Hindlimb muscle (tissue), 1 donor: ENCODE measurements at places on chromosomes 3 and 15.

DNA sequence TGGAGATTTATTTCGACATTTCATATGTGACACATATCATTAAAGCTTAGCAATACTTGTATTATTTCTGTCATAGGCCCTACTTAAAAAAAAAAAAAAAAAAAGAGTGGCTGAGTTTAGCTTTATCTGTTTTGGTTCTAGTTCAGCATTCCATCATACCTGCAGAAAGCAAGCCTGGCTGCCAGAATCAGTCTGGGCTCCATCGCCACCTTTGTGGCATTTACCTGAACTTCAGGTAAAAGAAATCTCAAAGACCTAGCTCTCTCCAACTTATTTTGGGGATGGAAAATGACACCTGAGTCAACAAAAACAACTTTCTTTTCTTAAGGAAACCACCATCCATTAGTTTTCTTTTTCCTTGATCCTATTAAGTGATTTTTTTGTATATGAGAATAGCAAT, 82.1 kb downstream of the NEK10 start:
- no peak for DNase-seq

DNA sequence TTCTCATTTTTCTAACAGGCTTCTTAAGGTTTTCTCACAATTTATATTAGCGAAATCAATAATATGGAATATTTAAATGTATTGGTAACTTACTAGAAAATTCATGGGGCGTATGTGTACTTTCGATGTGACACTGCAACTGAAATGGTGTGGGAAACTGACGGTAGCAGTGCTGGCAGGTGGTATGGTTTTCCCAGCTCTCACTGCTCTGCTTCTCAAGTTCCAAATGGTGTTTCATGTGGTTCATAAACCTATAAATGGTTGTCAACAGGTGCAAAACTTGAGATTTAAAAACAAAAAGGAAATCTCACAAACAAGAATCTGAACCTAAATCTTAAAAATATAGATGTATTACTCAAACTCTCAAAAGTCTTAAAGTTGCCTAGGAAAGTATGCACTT, 54.7 kb downstream of the ZNF280D start:
- DNase-seq: no peak

- no peak for DNase-seq
These were observed 2.0 kb downstream of the B2M start for GRCh38 chr15:44713006-44713966.

DNA sequence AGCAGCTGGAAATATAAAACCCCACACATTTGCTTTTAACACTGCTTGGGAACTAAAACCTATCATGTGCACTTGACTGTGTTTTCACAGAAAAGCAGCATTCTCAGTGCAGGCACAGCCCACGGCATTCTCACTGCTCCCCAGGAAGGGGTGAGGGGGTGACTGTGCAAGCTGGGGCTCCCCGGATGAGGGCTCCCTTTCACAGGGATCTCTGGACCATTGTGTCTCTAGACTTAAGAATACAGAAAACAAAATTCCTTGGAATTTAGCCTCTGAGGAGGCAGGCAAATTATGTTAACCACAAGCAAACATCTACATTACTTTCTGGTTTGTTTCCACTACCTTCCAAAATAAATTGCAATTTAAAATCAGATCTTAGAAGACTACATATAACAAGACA, 100.3 kb downstream of the FSIP1 start:
- DNase-seq: no peak

DNA sequence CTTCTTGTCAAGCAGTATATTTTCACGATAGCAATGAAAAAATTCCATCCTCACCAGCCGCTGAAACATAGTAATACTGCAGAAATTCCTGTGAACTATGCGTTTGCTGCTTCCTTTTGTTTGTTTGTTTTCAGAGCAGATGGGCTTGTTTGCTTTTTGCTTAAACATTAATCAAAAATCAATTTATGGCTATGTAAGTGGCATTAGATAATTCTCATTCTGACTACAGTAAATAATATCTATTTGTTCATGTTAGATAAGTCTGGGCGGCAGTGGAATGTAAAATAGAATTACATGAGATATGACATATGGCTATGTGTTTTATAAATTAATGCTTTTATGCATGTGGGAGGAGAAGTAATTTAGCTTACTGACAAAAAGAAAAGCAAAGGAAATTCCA, 163.7 kb downstream of the PGPEP1L start:
- DNase-seq: no peak

DNA sequence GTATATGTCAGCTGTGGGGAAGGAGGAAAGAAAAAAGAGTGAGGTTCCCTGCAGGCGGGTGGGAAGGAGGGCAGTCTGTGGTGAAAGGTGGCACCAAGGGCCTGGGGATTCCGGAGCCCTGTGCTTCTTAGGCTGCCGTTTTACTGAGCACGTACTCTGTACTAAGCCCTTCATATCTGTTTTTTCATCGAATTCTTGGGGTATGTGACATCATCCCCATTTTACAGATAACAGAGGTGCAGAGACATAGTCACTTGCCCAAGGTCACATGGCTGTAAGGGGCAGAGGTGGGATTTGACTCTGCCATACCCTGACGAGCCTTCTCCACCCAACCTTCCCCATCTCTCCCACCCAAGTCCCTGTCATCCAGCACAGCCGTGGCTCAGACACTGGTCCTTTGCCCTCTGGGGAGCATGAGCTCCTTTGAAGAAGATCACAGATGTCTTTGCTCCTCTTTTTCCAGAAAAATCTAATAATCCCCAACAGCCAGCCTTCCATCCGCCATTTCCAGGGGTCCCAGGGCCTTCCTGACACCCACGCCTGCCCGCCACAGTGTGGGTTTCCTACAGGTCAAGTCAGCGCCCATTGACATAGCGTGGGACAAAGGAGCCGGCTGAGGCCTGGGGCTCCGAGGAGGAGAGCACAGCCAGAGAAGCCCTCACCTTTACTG, 24.2 kb downstream of the CYP11A1 start:
- no peak for DNase-seq

- no peak for DNase-seq
These were observed 50.3 kb upstream of the SPRED1 start for GRCh38 chr15:38202361-38202760.

- DNase-seq: no peak
These were observed 10.9 kb downstream of the AMOTL2 start for GRCh38 chr3:134363381-134363755.

GRCh38 chr3:182052332-182052731, 340.6 kb downstream of the SOX2 start:
- no peak for DNase-seq

DNA sequence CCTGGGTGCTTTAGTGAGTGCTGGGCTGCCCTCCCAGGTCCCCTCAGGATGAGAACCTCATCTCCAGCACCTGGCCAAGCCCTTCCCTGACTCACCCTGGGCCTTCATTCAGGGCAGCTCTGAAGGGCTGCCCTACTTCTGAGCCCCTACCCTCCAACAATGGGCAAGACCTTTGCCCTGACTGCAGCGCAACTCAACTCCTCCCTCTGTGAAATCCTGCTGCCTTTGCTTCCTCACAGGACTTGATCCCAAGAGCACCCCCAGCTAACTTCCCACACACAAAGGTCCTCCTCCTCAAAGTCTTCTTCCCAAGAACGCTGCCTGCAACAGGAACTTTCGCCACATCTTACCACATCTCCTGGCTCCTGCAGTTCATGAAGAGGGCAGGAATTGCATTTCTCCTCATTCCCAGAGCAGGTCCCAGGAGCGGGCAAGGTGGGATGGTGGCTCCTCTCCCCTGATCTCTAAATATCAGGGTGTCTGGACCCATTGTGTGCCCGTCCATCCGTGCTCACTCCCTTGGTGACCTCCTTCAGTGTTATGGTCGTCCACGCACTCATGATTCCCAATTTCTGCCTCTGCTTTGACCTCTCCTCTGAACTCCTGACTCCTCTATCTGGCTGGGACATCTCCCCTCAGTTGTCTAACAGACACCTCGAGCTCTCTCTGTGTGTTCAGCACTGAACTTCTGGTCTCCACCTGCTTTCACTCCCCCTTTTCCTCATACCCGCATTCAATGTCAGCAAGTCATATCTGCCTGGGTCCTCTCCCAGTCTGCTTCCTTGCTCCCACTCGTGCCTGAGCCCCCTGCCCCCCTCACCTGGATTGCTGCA, 4.5 kb upstream of the SSUH2 start:
- no peak for DNase-seq

- DNase-seq: peak; percentile 29
These were observed 245.0 kb downstream of the ZMAT3 start for GRCh38 chr3:178826435-178827123.

GRCh38 chr3:120839120-120839519, 68.9 kb upstream of the STXBP5L start:
- DNase-seq: no peak

GRCh38 chr3:170572665-170573253, 13.1 kb downstream of the SLC7A14 start:
- no peak for DNase-seq

GRCh38 chr3:42088803-42089530, 2.2 kb upstream of the TRAK1 start:
- DNase-seq: no peak

- DNase-seq: no peak
These were observed 848.9 kb upstream of the CADM2 start for GRCh38 chr3:84109911-84110310.

- no peak for DNase-seq
These were observed 19.4 kb upstream of the ADAMTS7 start for GRCh38 chr15:78830514-78831228.

- DNase-seq: no peak
These were observed 52.3 kb downstream of the SUCLG2 start for GRCh38 chr3:67601919-67602608.

DNA sequence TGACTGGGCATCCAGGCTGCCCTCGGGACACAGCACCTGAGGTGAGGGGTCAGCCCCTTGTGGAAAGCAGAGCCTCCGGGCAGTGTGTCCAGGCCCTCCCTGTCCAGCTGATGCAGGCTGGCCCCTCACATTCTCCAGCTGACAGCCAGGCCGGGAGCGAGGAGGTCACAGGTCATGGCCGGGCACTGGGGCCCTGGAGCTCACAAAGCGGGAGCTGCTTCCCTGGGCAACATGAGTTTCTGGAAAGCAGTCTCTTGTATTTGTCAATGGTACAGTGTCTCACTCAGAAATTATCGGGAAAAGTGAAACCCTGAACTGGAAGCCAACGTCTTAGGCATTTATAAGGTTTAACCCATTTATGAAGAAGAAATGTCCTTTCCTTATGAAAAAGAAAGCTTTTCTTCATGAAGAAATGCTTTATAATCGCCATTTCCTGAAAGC, 118.5 kb downstream of the OPA1 start:
- no peak for DNase-seq

DNA sequence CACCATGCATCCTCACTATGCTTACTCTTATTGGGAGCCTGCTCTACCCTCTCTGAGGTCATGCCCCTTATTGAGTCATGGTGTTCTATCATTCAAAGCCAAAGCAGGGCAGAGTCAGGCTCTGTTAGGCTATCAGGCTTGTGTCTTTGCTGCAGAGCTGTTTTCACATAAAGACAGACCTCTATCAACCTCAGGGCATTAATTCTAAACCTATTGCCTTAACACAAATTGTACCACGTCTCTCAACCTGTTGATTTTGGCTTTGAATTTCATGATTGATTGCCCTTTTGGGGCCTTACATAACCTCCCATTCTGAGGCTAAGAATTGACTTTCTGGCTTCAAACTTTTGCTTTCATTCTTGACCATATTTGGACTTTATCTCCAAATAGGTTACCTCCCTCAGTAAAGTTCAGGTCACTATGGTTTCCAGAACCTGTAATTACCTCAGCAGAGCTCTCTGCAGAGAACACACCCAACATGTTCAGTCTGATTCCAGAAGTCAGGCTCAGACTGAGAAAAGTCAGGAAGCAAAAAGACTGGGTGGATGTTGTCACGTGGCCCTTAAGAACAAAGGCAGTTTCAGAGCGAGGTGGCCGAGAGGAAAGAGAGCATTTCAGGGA, 221.4 kb upstream of the NANOGP8 start:
- DNase-seq: no peak

DNA sequence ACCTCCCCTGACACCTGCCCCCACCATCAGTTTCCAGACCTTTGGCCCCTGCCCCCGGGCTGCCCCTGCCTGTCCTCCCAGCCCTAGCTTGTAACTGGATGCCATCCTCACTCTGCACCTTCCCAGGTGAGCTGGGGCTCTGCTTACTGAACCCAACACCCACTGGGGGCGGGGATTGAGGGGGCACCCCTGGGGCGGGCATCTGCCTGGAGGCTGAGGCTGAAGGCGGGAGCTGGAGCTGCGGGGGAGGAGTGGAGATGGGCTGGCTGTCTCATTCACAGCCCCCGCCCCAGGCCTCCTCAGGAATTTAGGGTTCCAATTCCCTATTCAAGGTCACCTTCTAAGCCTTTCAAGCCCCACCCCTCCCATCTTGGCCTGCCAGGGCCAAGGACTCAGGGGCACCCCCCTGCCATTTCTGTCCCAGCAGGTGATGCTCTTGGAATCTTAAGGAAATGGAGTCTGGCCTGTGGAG, 17.7 kb downstream of the PIF1 start:
- DNase-seq: no peak

- no peak for DNase-seq
These were observed 163.3 kb upstream of the IL12A start for GRCh38 chr3:159825216-159825854.

GRCh38 chr15:89452330-89452836, 44.0 kb downstream of the RHCG start:
- no peak for DNase-seq

GRCh38 chr3:87132801-87133200, 94.3 kb upstream of the CHMP2B start:
- DNase-seq: no peak

DNA sequence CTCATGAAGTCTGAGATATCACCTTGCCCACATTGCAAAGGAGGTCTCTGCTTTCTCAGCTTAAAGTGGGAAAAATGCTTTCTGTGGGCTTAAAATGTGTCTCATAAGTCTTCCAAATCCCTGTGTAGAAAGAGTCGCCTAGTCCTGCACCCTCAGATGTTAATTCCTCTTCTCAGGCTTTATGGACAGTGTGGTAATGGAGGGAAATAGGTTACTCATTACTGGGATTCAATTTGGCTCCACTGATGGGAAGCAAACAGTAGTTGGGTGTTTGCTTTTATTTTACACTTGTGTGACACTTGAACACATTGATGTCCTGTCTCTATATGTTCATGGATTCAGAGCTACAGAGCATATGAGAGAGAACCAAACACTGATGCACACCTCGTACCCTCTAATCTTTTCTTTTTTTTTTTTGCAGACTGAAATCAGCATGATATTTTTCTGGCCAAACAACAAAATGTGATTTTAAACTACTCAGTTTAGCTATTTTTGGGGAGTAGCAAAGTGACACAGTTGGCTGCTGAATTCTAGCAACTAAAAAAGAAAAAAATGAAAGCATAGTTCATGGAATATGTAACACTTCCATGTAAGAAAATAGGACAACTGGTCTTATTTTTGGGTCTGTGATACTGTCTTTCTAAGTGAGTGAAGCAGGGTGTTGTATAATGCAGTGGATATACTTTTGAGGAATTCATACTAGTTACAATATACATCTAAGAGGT, 8.6 kb downstream of the PTPRG start:
- no peak for DNase-seq

DNA sequence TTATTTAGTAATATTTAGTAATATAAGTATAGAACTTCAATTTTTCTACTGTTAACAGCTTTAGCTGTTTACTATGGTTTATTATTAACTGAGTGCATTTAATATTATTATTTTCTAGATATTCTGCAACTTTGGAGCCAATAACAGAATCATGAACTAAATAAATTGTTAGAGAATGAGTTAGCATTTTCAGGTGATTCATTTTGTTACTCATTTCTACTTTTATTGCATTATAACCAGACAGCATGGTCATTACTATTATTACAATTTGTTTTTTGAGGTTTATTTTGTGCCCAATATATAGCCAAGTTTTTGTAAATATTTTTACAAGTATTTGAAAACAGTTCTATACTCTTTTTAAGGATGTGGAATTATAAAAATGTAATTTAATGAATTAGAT, 279.6 kb downstream of the SQOR start:
- no peak for DNase-seq

GRCh38 chr15:79086814-79087213, 3.8 kb downstream of the RASGRF1 start:
- no peak for DNase-seq
